ENCODE measurements at places on chromosomes 3 and 15.

- no peak for DNase-seq
Observed at GRCh38 chr3:3196148-3196861, 16.8 kb upstream of the CRBN start.

GRCh38 chr3:143200001-143200924 is 80.7 kb downstream of the CHST2 start:
- DNase-seq: no peak

- DNase-seq: no peak
Observed at GRCh38 chr3:143064777-143065176, 54.8 kb upstream of the CHST2 start.

DNA sequence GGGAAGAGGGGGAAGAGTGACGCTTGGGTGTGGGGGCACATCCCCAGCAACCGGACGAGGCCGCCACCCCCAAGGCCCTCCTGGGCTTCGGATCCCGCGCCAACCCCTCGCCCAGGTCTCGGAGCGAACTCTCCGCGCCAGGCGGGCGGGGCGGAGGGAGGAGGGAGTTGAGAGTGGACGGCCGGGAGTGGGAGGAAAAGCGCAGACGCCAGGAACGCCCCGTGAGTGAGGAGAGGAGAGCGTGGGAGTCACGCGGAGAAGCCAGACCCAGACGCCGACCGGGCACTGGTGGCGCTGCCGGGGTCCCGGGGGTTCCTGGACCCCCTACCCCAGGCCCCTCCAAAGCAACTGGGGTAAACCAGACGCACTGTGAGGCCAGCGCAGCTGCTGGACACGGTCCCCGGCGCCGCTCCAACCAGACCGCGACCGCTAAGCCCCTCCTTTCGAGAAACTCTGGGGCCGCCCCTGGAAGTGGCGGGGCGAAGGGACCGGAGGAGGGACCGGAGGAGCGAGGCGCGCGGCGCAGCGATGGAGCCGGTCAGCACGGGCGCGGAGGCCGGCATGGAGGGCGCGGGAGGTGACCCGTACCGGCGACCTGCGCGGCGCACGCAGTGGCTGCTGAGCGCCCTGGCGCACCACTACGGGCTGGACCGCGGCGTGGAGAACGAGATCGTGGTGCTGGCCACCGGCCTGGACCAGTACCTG is at the start of gene EFCC1:
Gene EFCC1 (plus strand): TSS at position 204 of the 705 bp plus-strand sequence. CDS start 325 bp downstream, at position 529.
- peak; percentile 80 for DNase-seq

DNA sequence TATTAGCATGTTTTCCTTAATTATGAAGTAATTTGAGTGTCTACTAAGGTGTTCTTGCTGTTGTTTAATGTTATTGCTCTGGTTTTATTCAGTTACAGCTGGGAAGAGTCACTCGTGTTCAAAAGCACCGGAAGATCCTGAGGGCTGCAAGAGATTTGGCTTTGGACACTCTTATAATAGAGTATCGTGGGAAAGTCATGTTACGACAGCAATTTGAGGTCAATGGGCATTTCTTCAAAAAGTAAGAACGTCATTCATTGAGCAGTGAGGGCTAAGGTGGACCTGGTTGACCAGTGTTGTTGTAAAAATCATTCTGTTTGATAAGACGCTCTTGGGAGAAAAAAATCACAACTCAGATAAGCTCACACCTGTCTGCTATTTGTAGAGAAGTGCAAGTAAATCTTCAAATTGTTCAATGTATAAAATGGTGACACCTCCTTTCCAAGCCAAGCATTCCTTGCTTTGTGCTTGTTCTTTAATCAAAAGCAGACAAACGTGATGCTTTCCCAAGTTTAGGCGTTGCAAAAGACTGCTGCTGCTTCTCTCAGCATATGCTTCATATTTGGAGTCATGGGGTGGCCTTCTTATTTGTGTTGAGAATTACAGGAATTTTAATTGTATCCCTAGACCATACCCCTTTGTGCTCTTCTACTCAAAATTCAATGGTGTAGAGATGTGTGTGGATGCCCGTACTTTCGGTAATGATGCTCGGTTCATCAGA is 44.2 kb downstream of the SETD5 start:
- no peak for DNase-seq

DNA sequence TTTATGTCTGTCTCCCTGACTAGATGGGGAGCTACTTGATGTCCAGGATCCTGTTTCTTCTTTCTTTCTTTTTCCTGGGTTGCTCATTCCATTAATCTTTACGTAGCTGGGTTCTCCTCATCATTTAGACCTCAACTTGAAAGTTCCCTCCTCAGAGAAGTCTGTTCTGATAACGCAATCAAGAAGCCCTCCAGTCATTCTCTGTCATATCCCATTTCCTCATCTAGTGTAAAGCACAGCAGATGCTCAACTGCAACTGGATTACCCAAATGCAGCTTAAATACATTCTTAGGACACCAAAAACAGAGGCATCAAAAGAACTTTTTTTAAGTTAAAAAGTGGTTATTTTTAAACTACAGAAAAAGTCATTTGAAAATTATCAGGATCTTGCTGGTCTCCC is 51.7 kb upstream of the ST3GAL6 start:
- no peak for DNase-seq

DNA sequence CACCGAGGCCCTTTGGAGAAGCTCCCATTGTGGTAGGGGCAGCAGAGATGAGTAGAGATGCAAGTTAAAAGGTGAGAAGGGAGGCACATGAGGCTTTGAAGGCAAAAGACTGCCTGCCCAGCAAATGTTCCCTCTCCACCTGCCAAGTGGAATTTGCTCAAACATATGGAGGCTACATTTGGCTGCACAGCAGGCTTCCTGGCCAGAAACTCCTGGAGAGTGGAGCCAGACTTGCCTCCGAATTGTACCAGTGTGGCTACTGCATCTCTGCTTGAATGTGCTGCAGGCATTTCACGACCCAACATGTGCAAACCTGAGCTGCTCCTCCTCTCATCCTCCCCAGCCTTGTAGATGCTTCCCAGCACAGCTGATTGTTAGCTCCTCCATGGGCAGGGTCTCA is 229.2 kb downstream of the ZNF621 start:
- no peak for DNase-seq

- DNase-seq: no peak
Observed at GRCh38 chr3:36762918-36763849, 1.2 kb downstream of the DCLK3 start.

DNA sequence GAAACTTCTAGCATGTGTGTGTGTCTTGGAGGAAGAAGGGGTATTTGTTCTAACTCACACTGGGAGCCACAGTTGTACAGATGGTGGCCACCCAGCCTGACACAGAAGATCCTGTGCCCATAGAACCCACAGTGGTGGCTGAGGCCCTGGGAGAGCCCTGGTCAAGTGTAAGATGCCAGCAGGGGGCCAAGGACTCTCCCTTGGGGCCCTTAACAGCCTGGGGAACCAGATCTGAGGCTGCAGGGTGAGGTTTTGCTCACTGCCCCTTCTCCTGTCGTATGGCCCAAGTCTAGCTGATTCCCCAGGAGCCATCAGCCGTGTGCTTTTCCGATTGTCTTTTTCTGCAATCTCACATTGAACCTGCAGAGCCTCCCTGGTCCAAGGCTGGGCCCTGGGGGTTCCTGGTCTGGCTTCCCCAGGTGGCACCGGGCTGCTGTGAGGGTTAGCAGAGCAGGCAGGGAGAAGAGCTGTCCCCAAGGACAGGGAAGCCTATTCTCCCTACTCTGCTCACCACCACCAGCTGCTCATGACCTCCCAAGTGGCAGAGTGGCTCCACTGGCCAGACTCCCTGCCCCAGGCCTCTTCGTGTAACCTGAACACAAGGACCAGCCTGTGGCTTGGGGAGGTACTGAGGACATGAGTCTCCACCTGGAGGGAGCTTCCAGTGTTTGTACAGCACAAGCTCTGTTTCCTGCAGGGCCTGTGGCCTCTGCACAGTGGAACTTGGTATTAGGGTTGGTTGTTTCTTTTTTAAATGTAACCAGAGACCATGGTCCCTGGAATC is 51.9 kb downstream of the CA12 start:
- DNase-seq: no peak

GRCh38 chr15:82014989-82015388 is 30.8 kb downstream of the MEX3B start:
- no peak for DNase-seq

DNA sequence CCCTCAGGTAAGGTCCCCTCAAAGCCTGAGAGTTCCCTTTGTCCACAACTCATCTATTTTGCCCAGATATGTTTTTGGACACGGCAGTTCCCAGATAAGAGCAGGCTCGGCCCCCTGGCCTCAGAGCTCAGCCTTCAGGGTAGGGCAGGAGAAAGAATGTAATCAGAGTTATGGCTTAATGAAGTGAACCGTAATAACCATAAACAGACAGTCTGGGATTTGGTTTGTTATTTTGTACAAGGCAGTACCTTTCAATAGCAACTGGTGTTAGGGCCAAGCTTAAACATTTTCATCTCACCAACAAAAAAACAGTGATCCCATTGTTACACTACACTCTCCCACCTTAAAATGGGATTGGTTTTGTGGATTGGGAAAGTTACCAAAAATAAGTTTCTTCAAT is 12.2 kb upstream of the ALDH1A3 start:
- DNase-seq: no peak

GRCh38 chr3:138781012-138781470 is 53.7 kb downstream of the PIK3CB start:
- no peak for DNase-seq

DNA sequence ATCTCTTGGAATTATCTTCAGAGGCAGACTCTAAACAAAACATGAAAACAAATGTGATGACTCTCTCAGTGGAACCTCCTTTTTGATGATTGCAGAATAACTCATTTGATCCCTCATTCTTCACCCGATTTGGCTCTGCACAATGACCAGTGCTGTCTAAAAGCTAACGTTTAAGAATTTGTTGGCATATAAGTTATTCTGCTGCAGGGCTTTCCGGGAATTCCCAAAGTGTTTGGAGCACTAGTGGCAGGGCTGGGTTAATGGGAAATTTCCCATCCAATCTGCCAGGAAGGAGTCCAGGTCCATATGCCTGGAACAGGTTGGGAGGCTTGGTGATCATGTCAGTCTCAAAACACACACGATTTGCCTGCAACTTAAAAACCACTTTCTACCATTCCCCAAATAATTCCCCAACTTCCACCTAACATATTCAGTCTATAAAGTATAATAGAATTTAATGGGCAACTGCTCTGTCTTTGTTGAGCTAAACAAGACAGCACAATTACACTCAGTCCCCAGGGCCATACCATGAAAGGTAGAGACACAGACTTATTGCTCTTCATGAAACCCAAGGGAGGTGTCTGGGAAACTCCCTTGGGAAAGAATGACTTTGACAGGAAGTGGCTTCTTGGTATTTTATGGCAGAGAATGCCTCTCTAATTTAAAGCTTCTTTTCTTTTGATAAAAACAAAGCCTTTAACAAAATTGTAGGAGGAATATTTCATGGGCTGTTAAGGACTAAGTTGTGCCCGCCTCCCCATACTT is 38.0 kb downstream of the ARRDC4 start:
- no peak for DNase-seq

- DNase-seq: no peak
Observed at GRCh38 chr3:197512691-197513571, 42.8 kb downstream of the BDH1 start.

- no peak for DNase-seq
Observed at GRCh38 chr3:65539616-65540015, 499.1 kb downstream of the MAGI1 start.

DNA sequence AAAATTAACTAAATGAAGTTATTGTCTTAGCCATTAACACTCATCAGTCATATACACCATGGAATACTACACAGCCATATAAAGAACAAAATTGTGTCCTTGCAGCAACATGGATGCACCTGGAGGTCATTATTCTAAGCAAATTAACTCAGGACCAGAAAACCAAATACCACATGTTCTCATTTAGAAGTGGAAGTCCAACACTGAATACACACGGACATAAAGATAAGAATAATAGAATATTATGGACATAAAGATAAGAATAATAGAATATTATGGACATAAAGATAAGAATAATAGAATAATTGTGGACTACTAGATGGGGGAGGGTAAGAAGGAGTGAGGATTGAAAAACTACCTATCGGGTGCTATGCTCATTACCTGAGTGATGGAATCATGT is 122.3 kb downstream of the CHL1 start:
- no peak for DNase-seq

DNA sequence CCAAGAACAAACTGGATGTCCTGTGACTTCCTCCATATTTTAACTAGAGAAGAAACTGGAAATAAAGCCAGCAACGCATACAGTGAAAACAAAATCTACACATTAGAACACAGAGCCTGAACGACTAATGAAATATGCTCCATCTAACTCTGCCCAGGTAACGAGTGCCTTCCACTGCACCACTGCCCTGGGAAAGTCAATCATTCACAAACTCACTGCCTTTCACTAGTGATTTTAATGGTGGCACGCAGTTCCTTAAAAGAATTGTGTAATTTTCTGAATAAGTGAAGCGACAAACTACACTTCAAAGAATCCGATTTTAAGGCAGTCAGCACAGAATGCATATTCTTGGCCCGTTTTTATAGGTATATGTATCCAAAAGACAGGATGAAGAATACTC is 416.0 kb downstream of the SHQ1 start:
- DNase-seq: no peak

DNA sequence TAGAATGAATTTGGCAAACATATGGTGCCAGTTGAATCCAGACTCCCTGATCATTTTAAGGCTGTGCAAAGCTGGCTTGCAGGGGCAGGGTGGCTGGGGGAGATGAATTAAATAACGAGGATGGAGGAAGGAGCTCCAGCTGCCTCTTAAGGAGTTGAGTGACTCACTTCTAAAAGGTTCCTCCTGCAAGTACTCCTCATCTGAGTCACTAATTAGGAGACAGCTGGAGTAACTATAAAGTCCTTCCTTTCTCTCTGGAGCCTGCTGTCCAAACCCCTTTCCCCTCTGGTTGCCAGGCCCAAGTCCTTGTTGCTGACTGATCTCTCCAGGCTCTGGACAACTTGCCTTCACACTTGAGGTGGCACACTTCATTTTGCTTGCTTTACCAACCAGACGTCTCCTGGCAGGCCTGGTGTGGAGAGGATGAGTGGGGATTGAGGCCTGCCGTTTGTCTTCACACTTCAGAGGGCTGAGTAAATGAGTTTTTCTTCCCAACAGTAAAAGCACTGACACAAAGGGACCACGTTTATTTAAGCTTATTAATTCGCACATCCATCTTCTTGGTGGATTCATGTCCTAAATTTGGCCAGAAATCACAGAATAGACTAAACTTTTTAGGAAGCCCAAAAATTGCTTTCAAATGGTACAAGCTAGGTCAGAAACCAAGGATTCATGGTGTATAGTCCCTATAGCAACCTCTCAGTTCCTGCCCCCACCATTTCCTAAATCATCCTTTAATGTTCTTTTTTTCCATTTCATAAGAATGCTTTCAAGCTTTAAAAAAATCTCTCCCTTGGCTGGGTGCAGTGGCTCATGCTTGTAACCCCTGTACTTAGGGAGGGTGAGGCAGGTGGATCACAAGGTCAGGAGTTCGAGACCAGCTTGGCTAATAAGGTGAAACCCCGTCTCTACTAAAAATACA is 90.5 kb upstream of the MYRIP start:
- DNase-seq: no peak

DNA sequence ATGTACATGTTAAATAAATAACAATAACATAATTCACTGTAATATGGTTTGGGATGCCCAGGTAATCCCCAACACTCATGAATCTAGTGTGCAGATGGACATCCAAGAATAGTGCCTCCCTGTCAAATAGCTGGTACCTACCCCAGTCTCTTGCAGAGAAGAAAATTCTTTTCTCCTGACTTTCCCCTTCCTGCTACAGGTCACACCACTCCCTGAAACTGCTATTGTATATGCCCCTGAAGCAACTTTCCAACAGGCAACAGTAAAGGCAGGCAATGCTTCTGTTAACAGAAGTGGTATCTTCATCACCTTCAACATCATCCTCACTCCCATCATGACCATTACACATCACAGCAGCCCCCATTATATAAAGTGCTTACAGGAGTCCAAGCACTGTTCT is 431.6 kb downstream of the MAGI1 start:
- no peak for DNase-seq
